ENCODE measurements at places on chromosomes 2 and 18.

DNA sequence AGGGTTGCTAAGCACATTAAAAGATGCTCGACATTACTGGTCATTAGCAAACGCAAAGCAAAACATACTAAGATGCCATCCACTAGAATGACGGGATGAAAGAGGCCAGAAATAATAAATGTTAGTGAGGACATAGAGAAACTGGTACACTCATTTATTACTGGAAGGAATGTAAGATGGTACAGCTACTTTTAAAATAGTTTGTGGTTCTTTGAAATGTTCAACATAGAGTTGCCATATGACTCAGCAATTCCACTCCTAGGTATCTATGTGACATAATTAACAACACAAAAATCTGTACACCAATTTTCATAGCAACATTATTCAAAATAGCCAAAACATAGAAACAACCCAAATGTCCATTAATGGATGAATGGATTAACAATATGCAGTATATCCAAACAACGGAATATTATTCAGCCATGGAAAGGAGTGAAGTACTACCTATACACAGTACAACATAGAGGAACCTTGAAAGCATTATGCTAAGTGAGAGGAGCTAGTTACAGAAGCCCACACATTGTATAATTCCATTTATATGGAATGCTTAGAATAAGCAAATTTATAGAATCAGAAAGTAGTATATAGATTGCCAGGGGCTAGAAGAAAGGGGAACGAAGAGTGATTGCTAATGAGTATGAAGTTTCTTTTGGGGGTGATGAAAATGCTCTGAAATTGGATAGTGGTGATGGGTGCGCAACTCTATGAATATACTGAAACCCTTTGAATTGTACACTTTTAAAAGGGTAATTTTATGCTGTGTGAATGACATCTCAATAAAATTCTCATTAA is 61.9 kb upstream of the IL1R1 start:
- no peak for DNase-seq

GRCh38 chr2:47735136-47735869 is 47.6 kb upstream of the MSH6 start:
- DNase-seq: no peak

- no peak for DNase-seq
Observed at GRCh38 chr2:108776475-108776874, 10.1 kb upstream of the CCDC138 start.

GRCh38 chr2:136383167-136383566 is 265.2 kb upstream of the CXCR4 start:
- no peak for DNase-seq

GRCh38 chr2:71685941-71686611 is 232.7 kb downstream of the DYSF start:
- no peak for DNase-seq

GRCh38 chr2:72083751-72084583 is 63.7 kb downstream of the CYP26B1 start:
- DNase-seq: no peak

- no peak for DNase-seq
Observed at GRCh38 chr2:127196998-127197397, 23.1 kb downstream of the CYP27C1 start.

GRCh38 chr2:190501231-190501630 is 33.3 kb downstream of the NEMP2 start:
- DNase-seq: no peak

DNA sequence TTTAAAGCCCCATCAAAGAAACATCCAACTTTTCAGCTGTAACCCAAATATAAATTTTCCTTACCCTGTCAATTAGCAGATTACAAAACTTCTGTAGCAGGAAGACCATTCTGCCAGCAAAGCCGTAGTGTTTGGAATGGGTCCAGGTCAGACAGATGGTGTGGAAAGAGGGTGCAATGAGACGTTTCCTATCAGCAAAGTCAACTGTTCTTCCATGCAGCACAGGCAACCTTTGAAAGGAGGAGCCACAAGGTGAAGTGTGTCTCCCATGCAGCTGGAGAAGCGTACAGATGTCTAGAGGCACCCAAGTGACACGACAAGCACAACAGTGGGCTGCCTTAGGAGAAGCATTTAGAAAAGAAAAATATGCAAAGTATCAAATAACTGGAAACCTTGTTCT is 83.7 kb downstream of the SP3 start:
- no peak for DNase-seq

DNA sequence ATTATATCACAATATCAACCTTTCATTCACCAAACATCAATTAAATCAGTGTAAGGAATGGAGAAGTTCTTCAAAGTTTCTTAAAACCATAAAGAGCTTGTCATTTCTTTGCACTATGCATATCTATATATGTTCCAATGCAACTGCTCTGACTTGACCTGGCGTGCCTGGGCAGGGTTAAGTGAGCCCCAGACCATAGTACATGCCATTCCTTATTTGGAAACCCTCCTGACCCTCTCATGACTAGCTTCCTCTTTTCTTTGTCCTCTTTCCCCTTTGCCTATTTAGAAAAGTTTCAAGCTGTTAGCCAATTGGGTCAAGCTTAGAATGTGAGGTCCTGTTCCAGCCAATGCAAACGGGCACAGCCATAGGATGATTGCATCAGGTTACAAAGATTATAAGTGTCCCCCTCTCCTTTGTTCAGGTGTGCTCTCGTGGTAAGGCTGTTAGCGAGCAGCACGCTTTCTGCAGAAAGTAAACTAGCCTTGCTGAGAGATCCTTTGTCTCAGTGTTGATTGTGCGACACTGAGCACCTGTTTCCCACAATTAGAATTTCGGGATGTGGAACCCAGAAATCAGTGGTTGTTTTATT is 78.2 kb upstream of the UXS1 start:
- DNase-seq: no peak

GRCh38 chr2:60298006-60298696 is 255.3 kb downstream of the BCL11A start:
- no peak for DNase-seq

DNA sequence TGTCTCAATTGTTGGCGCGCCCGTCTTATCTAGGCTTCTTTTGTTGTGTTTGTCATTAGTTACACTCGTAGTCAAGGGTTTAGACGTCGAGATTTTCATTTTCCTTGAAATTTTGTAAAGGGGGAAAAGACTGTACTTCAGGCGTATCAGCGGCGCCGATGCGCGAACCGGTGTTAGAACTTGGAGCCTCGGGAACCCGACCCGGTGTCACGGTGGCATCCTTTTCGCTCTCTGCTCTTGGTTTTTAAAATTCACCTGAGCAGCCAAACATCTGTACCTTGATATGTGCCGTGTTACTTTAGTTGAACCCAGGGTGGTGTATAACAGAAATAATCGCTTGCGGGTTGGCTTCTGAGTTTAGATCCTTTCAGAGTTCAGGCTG is 643 bp downstream of the RMC1 start:
- no peak for DNase-seq

DNA sequence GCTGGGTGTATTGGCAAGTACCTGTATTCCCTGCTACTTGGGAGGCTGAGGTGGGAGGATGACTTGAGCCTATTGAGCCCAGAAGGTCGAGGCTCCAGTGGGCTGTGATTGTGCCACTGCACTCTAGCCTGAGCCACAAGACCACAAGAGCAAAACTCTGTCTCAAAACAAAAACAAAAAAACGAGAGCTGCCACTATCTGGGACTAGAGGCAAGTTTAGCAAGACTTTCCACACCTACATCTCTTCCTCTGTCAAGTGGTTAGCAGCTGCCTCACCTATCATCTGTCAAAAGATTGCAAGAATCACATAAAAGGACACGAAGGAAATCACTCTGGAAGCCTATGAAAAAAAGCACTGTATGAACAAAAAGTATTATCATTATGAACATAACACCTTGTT is 55.2 kb upstream of the RIOK3 start:
- DNase-seq: no peak

GRCh38 chr18:44870631-44871502 is 190.2 kb downstream of the SETBP1 start:
- no peak for DNase-seq

DNA sequence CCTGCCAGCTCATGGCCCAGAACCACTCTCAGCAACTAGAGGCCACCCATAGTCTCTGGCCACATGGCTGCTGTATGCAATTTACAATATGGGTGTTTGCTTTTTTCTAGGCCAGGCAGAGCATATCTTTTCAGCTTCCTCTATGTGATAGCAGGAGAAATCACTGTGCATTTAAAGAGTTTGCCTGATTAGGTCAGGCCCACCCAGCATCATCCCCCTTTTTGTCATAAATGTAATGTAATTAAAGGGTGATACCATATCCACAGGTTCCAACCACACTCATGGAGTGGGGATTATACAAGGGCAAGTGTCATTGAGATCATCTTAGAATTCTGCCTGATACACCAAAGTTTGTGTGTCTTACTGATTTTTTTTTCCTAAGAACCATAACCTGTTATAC is 71.7 kb upstream of the TTC21B start:
- DNase-seq: no peak

- no peak for DNase-seq
Observed at GRCh38 chr2:235550378-235550760, 56.5 kb downstream of the AGAP1 start.

DNA sequence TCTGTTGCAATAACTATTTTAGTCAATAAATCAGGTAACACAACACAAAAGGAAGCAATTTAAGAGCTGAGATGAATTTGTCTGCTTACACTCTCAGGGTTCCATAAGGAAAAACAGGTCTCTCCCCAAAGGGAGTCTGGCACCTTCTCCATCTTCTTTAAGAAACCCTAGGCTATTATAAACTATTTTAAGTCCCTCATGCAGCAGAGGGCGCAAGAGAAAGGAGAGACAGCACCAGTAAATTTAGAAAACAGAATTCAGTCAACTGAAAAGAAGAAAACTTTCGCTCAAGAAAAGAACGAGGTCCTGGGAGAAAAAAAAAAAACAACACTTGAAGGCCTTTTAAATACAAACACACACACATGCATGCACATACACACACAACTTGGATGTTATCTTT is 19.1 kb downstream of the SULT1C4 start:
- no peak for DNase-seq

DNA sequence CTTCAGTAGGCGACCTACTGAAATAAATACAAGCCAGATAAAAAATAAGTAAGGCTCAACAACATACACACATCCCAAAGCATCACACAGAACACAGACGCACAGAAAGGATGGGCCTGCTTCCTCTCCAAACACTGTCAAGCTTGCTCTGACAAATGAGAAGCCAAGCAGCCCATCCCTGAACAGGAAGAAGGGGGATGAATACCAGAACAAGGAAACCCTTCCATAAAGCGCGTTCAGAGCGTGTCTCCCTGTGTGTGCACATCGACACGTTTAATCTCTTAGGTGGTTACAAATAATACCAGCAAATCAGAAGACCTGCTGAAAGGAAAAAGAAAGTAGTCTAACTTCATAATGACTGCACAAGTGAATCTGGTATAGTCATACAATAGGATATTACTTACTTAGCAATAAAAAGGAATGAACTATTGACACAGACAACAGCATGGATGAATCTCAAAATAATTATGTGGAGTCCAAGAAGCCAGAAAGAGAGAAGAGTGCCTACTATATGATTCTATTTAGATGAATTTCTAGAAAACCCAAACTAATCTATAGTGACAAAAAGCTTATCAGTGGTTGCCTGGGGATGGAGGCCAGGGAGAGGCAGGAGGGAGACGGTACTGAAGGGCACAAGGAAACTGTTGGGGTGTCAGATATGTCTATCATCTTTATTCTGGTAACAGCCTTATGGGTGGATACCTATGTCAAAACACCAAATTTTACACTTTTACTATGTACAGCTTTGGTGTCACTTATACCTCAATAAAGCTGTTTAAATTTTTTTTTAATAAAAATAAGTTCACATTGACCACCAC is 26.8 kb downstream of the MBOAT2 start:
- no peak for DNase-seq

DNA sequence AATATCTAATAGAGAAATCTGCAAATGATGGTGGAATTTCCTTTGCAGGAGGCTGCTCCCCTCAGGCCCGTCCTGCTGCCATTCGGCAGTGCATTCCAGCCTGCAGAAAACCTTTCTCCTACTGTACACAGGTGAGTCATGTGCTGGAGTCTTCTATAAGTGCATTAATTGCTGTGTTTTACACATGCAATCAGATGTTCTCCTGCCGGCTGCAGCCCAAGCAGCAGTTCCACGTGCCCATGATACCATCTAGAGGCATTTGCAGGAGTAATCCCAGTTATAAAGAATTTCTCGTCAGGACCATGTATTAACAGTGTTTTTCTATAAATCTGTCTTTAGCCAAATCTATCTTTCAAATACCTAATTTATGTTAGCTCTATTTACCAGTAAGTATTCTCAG is 304.7 kb upstream of the HNMT start:
- DNase-seq: no peak

GRCh38 chr2:219997341-219997851 is 370.0 kb downstream of the SLC4A3 start:
- no peak for DNase-seq

DNA sequence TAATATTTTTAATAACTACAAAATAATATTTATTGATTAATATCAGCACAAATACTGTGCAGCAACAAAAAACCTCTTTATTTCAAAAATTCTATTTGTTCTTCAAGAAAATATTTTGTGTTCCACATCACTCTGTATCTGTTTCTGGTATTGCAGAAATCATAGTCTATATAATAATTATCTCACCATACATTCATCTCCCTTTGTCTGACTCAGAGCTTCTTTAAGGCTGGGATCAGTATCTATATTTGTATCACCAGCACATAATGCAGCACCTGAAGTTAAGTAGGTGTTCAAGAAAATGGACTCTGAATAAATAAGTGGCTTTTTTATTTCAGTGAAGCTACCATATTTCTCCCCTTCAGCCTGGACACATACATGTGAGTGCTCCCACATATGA is 1.6 kb upstream of the MARCHF4 start:
- DNase-seq: no peak

DNA sequence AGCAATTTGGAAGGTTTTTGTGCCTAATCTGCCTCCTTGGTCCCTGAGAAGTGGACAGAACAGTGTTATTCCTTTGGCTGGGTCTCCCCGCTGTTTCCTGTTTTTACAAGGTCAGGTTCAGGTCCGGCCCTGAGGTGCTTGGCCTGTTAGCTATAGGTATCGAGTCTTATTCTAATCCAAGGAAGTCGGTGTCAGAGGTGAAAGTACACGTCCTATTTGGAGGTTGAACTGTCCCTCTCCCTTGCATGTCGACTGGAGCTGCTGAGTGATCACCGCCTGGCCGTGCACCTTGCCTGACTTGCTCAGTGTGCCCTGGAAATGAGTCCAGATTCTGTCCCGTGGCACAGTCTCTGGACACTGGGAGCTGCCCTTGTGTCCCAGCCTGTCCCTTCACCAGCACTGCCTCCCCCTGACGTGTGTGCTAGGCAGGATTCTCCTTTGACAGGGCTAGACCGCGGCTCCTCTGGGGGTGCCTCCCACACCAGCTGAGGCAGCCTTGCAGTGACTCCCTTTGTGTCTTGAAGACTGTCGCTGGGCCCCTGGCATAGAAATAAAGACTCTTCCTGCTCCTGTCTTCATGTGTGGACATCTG is 65.7 kb upstream of the RBM44 start:
- no peak for DNase-seq

GRCh38 chr2:33212151-33212550 is 264.3 kb upstream of the RASGRP3 start:
- DNase-seq: no peak

GRCh38 chr2:150319658-150320555 is 167.6 kb downstream of the RND3 start:
- DNase-seq: no peak

GRCh38 chr2:160566717-160567116 is 73.1 kb upstream of the RBMS1 start:
- DNase-seq: no peak

Measured in activated CD8-positive, alpha-beta memory T cell treated with anti-CD3 and anti-CD28 coated beads for 48 hours (primary cell).